ENCODE measurements at places on chromosomes 1 and 21. TPM values are rescaled to one million over a fixed set of nuclear protein-coding genes. Genes with fewer than 3 reads are reported as not detected.
A peak's percentile ranks its signal among the peaks of the same experiment; 100 is the strongest.

GRCh38 chr1:218482683-218483082, 137.5 kb downstream of the TGFB2 start:
- H3K4me3 ChIP-seq = no peak overlapping the region
- no peaks in the 10 kb centered on the region for H3K36me3 ChIP-seq
- no peaks in the 10 kb centered on the region for H3K4me1 ChIP-seq
- no peaks in the 10 kb centered on the region for H3K27me3 ChIP-seq
- no peak overlapping the region for H3K27ac ChIP-seq

- no peak for DNase-seq
- H3K27ac ChIP-seq = no peak overlapping the region
- no peaks in the 10 kb centered on the region for H3K27me3 ChIP-seq
- H3K36me3 ChIP-seq = no peaks in the 10 kb centered on the region
Observed at GRCh38 chr1:172397633-172398032, 22.9 kb upstream of the C1orf105 start.

DNA sequence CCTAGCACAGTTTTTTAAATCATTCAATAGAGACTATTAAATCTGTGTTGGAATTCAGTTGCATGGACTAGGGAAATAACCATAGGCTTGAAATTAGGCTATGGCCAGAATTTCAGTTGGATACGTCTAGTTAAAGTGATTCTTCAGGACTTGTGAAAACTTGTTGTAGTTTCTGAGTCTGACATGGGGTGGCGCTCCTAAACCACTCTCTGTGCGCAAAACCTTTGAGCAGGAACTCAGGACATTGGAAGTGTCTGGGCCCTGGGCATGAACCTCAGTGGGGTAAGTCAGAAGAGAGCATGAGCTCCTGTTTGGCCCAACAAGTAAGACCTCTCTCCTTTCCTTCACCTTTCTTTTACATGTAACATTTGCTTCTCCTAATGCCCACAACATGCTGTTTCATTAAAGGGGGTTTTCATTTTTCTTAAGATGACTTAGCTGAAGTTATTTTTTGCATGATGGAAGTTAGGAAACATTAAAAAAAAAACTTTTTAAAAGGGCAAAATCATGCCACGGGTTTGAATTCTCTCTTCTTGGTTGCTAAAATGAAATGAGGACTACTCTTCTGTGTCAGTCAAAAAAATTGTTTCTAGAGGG, 17.1 kb upstream of the CCDC190 start:
- peak; percentile 73 for DNase-seq
- H3K4me3 ChIP-seq = no peak overlapping the region
- H3K27me3 ChIP-seq = no peaks in the 10 kb centered on the region
- H3K36me3 ChIP-seq = no peaks in the 10 kb centered on the region

DNA sequence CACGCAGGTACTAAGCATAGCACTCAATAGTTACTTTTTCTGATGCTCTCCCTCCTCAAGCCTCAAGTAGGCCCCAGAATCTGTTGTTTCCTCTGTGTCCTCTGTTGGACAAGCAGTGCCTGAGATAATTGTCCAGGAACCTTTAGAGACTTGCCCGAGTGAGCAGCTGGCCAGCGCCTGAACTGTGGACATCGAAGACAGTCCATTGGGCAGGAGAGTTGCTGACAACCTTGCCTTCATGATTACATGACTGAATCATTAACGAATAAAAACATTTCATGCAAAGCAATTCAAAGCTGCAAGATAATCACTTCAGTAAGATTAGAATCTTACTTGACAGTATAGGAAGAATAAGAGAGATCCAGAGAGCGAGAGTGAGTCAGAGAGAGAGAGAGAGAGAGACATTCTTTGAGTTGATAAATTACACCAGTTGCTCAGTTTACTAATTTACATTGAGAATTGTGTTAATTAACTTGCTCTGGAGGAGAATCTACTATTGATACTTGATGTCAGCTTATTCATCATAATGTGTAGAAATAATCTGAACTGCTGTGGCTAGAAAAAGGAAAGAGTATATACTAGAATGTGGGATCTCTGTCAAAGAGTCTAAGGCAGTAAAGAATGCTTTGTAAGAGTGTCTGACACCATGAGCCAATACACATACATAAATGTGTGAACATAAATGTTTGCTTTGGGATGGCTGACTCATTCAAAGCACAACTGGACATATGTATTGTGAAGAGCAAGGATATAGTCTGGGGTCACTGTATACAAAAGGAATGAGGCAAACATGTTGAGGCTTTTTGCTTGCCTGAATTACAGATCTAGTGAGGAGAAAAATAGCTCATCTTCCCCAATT, 216.0 kb downstream of the ZNF326 start:
- no peaks in the 10 kb centered on the region for H3K36me3 ChIP-seq
- peaks cover 3% of the 10 kb centered on the region for H3K4me1 ChIP-seq
- H3K27ac ChIP-seq = no peak overlapping the region

GRCh38 chr1:145947551-145947950, 10.3 kb downstream of the LIX1L start:
- H3K4me3 ChIP-seq = no peak overlapping the region
- no peak for DNase-seq
- no peaks in the 10 kb centered on the region for H3K4me1 ChIP-seq
- no peaks in the 10 kb centered on the region for H3K27me3 ChIP-seq
- H3K36me3 ChIP-seq = no peaks in the 10 kb centered on the region
- no peak overlapping the region for H3K27ac ChIP-seq

GRCh38 chr1:12400027-12400693, 170.3 kb downstream of the VPS13D start:
- no peaks in the 10 kb centered on the region for H3K36me3 ChIP-seq
- H3K27me3 ChIP-seq = no peaks in the 10 kb centered on the region
- no peak overlapping the region for H3K27ac ChIP-seq
- H3K4me3 ChIP-seq = no peak overlapping the region
- DNase-seq = no peak

DNA sequence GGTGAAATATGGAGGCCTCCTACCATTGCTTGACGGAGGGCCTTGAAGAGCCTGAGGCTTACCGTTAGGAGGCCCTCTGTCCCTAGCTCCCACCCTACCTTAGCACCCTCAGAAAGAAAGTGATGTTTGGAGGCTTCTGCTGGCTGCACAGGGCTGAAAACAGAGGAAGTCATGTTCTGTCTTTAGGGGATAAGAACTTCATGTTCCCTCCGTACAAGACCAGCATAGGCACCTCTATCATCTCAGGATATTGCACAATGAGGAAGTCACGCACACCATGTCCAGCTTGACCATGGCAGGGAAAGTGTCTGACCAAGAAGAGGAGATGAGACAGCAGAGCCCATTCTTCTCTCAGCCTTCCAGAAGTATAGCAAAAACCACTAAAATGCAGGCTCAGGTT, 13.8 kb downstream of the ADORA3 start:
- DNase-seq = no peak
- no peaks in the 10 kb centered on the region for H3K27me3 ChIP-seq
- H3K27ac ChIP-seq = no peak overlapping the region
- H3K36me3 ChIP-seq = no peaks in the 10 kb centered on the region
- H3K4me3 ChIP-seq = no peak overlapping the region
- no peaks in the 10 kb centered on the region for H3K4me1 ChIP-seq

DNA sequence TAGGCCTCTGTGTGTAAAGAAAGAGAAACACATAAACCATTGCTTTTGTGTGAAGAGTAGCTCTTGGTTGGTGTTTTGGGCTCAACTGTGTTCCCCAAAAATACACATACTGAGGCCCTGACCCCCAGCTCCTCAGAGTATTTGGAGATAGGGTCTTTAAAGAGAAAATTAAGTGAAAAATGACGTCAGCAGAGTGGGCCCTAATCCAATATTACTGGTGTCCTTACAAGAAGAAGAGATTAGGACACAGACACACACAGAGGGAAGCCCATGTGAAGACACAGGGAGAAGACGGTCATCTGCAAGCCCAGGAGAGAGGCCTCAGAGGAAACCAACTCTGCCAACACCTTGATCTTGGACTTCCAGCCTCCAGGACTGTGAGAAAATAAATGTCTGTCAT, 76.9 kb upstream of the PGBD5 start:
- H3K4me3 ChIP-seq = no peak overlapping the region
- no peaks in the 10 kb centered on the region for H3K36me3 ChIP-seq
- H3K27me3 ChIP-seq = no peaks in the 10 kb centered on the region
- no peak for DNase-seq

DNA sequence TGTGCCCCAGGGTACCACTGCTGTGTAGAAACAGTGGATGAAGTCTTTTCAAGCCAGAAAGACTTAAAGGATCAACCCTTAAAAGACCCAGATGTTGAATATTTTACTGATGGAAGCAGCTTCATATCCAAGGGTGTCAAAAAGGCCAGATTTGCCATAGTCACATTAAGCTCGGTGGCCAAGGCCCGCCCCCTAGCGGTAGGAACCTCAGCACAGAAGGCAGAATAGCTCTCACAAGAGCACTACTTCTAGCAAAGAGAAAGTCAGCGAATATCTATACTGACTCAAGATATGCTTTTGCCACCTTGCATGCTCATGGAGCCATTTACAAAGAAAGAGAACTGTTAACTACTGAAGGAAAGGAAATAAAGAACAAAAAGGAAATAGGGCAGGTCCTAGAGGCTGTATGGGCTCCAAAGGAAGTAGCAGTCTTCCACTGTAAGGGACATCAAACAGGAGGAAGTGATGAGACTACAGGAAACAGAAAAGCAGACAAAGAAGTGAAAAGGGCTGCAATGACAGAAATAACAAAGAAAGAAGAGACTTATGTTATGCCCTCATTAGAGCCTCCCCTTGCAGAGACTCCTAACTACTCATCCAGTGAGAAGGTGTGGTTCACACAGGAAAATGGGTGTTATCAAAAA, 90.5 kb downstream of the LIPI start:
- no peak overlapping the region for H3K4me3 ChIP-seq
- peak; percentile 59 for DNase-seq
- no peaks in the 10 kb centered on the region for H3K27me3 ChIP-seq
- H3K36me3 ChIP-seq = no peaks in the 10 kb centered on the region

Gene PTGER3
- under 0.01 TPM for total RNA-seq

Gene HES5
- 28.2 TPM for total RNA-seq

Gene C1orf185
- not detected for total RNA-seq

Gene GBP6
- total RNA-seq = not detected

Gene GIPC2
- total RNA-seq = not detected

Gene DMBX1
- total RNA-seq = 0.06 TPM

Gene NPPA
- not detected for total RNA-seq

Data from neural progenitor cell (in vitro differentiated cells).